ENCODE measurements at places on chromosomes 1 and 21.

GRCh38 chr1:14646973-14647372 lies 48.5 kb downstream of the KAZN start:
- no peak for DNase-seq

- DNase-seq: no peak
These were observed 2032.3 kb downstream of the MRPL39 start for GRCh38 chr21:23574932-23575331.

GRCh38 chr1:229671310-229671709 lies 45.3 kb downstream of the URB2 start:
- DNase-seq: no peak

DNA sequence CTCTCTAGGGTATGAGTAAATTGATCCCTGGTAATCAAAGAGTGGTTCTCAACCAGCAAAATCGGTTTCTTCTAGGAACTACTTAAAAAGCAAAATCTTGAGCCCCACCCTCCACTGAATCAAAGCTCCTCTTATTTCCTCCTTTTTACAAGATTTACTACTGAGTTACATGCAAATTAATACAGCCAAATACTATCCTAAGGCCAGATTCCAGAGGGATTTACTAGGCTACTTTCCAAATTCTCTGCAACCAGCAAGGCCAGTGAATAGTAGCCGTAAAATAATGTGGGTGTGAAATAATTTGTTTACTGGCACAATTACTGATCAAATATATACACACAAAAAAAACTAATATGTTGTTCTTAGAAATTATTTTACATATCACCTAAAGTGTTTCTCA lies 1583.8 kb downstream of the NCAM2 start:
- no peak for DNase-seq

- peak; percentile 69 for DNase-seq
These were observed 1.8 kb downstream of the SDHB start for GRCh38 chr1:17052038-17052437.

- peak; percentile 49 for DNase-seq
These were observed 56.0 kb downstream of the ADARB1 start for GRCh38 chr21:45130324-45130774.

- DNase-seq: peak; percentile 22
These were observed 1.2 kb downstream of the IPO13 start for GRCh38 chr1:43947874-43948437.

DNA sequence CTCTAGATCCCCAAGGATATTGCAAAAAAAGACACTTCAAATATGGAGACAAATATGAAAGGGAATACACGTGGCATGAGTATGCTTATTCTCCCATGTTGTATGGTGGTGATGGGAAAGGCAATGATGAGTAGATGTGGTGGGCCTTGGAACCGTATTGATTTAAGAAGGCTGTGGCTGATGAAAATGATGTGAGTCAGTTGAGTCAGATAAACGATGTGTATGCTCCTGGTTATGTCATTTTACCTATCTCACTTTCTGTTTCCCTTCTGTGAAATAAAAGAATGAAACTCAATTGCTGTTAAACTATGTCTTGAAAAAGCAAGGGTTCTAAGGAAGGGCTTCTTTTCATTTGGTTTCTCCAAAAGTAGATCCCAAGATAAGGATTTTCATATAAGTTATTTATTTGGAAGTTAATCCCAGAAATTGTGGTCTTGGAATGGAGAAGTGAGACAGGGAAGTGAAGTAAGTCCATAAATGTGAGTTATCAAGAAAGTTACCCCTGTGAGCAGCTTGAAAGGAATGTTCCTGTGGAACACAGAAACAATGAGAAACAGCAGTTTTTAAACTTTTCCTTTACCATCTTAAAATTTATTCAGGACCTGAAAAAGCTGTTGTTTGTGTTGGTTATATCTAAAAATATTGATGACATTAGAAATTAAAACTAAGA lies 292.0 kb downstream of the DUSP10 start:
- no peak for DNase-seq

GRCh38 chr21:15333951-15334350 lies 269.2 kb upstream of the NRIP1 start:
- no peak for DNase-seq

GRCh38 chr21:29149808-29150425 lies 19.5 kb downstream of the MAP3K7CL start:
- no peak for DNase-seq

DNA sequence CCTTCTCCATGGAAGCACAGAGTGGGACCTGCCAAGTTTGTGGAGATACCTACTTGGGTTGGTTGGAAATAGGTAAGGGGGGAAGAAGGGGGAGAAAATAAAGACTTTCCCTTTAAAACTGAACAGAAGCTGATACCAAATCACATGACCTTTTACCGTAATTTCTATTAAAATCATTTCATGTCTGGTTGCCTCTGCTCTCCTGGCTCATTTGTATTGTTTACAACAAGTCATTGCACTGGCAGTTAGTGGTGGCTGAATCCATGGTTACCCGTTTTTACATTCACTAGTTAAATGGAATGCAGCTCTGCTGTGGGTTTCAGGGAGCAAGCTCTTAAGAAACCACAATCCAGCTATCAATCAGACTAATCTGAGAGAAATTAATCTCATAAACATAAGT lies 353.7 kb upstream of the ESRRG start:
- peak; percentile 15 for DNase-seq

GRCh38 chr1:24978383-24979032 lies 48.4 kb upstream of the RUNX3 start:
- no peak for DNase-seq

- no peak for DNase-seq
These were observed 30.6 kb upstream of the COL6A1 start for GRCh38 chr21:45950740-45951515.

DNA sequence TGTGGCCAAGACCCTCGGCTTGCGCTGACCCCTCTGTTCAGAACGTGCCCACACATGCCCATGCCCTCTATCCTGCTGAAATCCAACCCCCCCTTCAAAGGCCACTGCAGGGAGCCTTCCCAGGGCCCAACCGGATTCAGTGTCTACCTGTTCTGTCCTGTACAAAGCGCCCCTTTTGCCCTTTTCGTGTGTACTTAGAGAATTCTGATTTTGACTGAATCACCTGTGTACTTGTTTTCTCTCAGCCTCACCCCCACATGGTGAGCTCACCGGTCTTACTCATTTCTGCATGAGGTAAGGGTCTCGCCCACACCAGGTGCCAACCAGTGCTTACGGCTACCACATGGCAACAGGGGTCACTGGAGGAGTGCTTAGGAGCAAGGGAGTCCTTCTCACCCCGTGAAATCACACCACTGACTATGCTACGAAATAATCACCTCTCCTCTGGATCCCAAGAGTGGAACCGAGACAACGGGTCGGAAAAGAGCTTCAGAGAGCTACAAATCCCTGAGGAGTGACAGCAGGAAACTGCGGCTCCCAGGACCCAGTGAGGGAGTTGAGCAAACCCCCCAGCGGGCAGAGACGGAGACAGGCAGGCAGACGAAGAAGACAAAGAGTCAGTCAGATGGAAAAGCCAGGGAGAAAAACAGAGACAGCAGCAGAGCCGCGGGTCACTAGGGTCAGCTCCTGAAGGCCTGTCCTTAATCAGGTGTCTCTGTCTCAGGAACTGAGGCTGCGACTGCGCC lies 2.1 kb upstream of the S100A2 start:
- DNase-seq: no peak

DNA sequence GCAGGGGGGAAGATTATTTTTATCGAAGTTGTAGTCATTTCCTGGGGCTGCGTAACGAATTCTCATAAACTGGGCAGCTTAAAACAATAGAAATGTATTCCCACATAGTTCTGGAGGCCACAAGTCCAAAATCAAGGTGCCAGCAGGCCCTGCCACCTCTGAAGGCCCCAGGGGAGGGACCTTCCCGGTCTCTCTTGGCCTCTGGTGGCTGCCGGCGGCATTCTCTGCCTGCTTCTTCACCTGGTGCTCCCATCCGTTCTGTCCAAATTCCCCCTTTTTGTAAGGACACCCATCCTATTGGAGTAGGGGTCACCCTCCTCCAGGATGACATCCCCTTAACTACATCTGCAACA lies 92.8 kb downstream of the PDE9A start:
- no peak for DNase-seq

DNA sequence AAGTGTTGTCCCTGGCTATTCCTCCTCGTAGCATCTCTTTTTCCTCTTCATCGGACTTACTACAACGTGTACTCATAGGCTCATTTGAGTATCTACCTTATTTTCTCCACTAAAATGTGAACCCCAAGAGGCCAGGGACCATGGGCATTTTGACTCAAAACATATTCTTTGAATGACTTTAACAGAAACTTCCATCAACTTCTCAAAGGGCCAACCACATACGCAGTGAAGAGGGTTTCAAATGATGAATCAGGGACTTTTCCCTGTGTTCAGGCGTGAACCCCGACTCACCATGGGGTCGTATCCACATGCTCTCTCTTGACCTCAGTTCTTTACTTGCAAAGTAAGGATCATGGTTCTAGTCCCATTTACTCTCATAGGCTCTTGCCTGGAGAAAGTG lies 20.2 kb upstream of the GPR137B start:
- no peak for DNase-seq

DNA sequence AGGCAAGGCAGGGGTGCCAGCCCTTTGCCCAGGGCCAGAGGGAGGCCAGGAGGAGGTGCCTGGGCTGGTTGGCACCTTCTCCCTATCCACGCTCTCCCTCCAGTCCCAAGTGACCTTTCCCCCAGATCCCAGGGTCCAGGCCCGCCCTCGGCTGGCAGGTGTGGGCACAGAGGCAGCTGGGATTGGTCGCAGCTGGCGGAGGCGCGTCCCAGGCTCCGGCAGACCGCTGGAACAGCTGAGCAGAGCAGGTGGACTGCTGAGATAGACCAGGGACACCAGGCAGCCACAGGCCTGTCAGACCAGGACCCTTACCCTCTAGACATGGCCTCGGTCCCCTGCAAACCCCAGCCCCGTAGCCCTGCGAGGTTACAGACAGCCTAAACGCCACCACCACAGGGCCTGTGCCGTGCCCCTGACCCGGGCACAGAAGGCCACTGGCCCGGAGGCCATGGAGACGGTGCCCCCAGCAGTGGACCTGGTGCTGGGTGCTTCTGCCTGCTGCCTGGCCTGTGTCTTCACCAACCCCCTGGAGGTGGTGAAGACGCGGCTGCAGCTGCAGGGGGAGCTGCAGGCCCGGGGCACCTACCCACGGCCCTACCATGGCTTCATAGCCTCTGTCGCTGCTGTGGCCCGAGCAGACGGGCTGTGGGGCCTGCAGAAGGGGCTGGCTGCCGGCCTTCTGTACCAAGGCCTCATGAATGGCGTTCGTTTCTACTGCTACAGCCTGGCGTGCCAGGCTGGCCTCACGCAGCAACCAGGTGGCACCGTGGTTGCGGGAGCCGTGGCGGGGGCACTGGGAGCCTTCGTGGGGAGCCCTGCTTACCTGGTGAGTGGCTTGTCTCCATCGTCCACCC lies at the start of gene SLC25A34:
TSS of gene SLC25A34 (plus strand) at position 221 of the 854 bp plus-strand sequence. CDS start at position 449, 228 bp downstream.
- DNase-seq: peak; percentile 94

DNA sequence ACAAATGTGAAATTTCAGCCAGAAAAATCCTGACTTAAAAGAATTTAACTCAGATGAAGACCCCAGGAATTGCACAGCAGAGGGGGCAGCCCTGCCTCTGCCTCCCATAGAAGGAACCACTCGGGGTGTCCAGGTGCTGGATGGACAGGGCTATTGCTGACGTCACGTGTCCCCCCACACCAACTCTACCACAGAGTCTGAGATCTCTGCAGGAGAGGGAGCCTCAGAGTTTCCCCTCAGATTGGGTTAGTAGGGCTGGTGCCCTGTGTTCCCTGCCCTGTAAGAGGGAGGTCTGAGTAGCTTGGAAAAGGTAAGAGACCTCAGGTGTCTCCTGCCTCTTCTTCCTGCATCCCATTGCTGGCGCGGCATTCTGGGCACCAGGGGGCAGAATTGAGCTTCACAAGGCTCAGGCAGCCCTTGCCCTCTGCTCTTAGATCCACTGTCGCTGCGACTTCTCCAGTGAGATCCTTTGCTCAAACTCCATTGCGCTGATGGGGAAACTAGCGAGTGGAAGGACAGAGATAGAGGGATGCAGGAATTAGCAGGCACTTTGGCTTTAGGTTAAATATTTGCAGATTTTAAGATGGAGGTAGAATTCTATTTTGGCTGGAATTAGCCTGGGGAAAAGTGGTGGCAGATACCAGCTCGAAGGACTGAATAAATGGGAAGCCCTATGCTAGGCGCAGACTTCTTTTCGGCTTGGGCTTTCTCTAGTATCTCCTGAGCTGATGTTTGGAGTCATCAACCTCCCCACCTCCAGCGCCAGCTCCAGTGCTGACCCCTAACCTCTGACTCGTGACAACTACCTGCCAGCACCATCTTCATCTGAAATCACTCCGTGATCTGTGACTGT lies 42.8 kb upstream of the DMBX1 start:
- peak; percentile 81 for DNase-seq

- no peak for DNase-seq
These were observed 93.7 kb downstream of the DUSP10 start for GRCh38 chr1:221648201-221648600.

DNA sequence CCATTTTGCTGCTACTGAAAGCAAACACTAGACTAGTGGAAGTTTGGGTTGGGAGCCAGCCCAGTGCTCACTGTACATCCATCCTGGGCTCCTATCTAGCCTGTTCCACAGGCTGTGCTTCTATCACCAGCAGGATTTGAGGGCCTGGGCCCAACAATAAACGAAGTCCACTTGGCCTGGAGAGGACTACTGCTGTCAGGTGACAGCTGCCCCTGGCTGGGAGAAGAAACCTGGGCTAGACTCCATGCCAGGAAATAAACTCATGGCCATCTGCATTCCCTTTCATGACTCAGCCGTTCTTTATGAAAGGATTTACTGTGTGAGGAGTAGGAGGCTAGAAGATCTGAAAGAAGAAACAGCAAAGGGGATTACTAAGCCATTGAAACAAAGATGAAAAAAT lies 35.5 kb downstream of the COLGALT2 start:
- DNase-seq: no peak

GRCh38 chr1:52852854-52853253 lies 10.3 kb downstream of the ZYG11A start:
- DNase-seq: no peak

DNA sequence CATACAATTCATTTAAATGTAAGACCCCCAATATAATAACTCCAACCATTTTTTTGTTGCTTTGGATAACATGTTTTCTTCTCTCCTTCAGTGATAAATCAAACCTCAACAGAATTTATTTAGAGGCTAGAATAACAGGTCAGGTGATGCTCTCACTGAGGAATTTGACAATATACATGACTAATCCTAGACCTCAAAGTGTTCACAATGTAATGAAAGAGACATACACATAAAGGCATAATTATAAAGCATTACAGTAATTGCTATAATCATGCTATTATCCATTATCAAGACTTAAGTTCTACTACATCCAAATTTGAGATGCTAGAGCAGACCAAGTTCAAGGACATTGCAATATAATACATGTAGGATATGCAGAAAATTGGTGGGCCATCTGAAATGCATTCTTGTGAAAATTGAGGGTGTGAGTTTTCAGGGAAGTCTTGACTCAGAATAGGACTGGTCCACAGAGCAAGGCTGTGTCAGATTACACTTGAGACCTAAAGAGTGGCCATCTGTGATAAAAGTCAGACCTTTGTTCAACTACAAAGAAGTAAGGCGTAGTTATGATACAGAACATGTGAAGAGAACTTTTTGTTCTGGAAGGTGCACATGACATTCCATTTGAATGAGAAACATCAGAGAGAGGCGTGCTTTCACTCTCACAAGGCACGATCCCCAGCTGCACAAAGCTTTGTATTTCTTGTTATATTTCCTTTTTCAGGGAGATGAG lies 45.5 kb downstream of the UTP25 start:
- peak; percentile 33 for DNase-seq

Measured in small intestine (tissue), 16 donors.